Spleen (tissue), 13 donors: ENCODE measurements at places on chromosomes 5 and 9. TPM values are rescaled to one million over a fixed set of nuclear protein-coding genes. Genes with fewer than 3 reads are reported as not detected.
A peak's percentile ranks its signal among the peaks of the same experiment; 100 is the strongest.

DNA sequence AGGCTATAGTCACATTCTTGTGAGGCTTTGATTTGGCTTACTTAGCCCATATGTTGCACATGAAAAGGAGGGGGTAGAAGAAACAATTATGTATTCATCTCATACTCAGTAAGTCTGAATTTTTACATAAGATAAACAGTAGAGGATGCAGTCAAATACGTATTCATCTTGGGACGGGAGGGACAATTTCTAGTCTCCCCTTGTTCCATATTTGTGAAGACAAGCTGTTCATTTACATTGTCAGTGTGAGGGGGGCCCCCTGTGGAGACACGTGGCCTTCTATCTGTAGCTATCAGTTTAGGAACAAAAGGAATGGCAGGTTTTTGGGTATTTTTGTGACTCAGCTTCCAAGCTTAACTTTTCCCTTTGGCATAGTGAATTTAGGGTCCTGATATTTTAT lies 49.2 kb upstream of the PPP1R2B start:
- no peak overlapping the region for H3K4me3 ChIP-seq
- no peak overlapping the region for H3K27ac ChIP-seq
- H3K36me3 ChIP-seq, result no peaks in the 10 kb centered on the region
- DNase-seq, result no peak

SPINK13 gene
- total RNA-seq, result not detected

- DNase-seq, result no peak
- H3K4me3 ChIP-seq, result peak overlapping the region; percentile 47
- no peaks in the 10 kb centered on the region for H3K36me3 ChIP-seq
- peaks cover 29% of the 10 kb centered on the region for H3K4me1 ChIP-seq
Measured at GRCh38 chr9:137070906-137071275, 534 bp upstream of the SAPCD2 start.

CDKN2B gene
- total RNA-seq, result 14.3 TPM

- H3K4me3 ChIP-seq, result no peak overlapping the region
- no peak for DNase-seq
- no peaks in the 10 kb centered on the region for H3K36me3 ChIP-seq
- no peaks in the 10 kb centered on the region for H3K27me3 ChIP-seq
- no peak overlapping the region for H3K27ac ChIP-seq
Measured at GRCh38 chr9:105311306-105311705, 66.9 kb downstream of the SLC44A1 start.

GRCh38 chr5:15168358-15168757 lies 296.8 kb upstream of the ANKH start:
- no peaks in the 10 kb centered on the region for H3K27me3 ChIP-seq
- no peaks in the 10 kb centered on the region for H3K36me3 ChIP-seq
- H3K4me3 ChIP-seq, result no peak overlapping the region
- H3K4me1 ChIP-seq, result no peaks in the 10 kb centered on the region
- DNase-seq, result no peak
- H3K27ac ChIP-seq, result no peak overlapping the region

DNA sequence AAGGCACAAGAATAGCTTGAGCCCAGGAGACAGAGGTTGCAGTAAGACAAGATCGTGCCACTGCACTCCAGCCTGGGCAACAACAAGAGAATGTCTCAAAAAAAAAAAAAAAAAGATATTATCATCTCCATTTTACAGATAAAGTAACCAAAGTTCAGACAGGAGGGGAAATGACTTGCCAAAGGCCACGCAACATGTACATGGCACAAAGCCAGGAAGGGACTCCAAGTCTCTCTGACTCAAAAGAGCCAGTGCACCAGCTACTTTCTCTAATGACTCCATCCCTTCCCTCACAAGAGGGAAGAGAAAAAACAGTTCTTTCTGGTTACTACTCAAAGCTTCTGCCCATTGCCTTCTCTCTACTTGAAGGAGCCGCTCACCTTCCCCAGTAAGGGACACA lies 34.1 kb downstream of the SIL1 start:
- no peak overlapping the region for H3K27ac ChIP-seq
- DNase-seq, result no peak
- H3K27me3 ChIP-seq, result no peaks in the 10 kb centered on the region
- H3K4me1 ChIP-seq, result peaks cover 23% of the 10 kb centered on the region

- peaks cover 8% of the 10 kb centered on the region for H3K4me1 ChIP-seq
- no peak for DNase-seq
- peaks cover 76% of the 10 kb centered on the region for H3K36me3 ChIP-seq
Measured at GRCh38 chr5:10406651-10407050, 35.0 kb upstream of the ROPN1L start.

- no peaks in the 10 kb centered on the region for H3K36me3 ChIP-seq
- H3K27ac ChIP-seq, result no peak overlapping the region
- no peak for DNase-seq
- no peaks in the 10 kb centered on the region for H3K27me3 ChIP-seq
Measured at GRCh38 chr5:159386028-159386711, 55.9 kb upstream of the IL12B start.

DNA sequence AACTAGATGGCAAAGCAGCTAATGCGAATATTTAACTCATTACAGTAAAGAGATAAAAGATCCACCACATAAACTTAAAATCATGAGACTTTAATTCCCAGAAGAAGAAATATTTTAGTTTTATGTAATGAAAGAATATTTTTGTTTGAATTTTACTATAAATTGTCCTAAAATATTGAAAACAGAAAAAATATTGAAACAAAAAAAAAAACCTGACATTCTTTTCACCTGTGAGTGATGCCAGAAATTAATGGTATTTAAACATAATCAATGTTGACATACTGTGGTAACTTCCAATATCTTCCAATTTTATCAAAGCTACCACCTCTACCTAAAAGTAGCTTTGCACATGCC lies 153.2 kb downstream of the MEF2C start:
- peaks cover 37% of the 10 kb centered on the region for H3K36me3 ChIP-seq
- no peak overlapping the region for H3K4me3 ChIP-seq
- H3K4me1 ChIP-seq, result peaks cover 60% of the 10 kb centered on the region
- no peaks in the 10 kb centered on the region for H3K27me3 ChIP-seq
- no peak for DNase-seq

WNK2 gene
- total RNA-seq, result 8.7 TPM

GRCh38 chr9:121801579-121801978 lies 150.1 kb downstream of the DAB2IP start:
- no peak overlapping the region for H3K27ac ChIP-seq
- no peaks in the 10 kb centered on the region for H3K4me1 ChIP-seq
- no peak overlapping the region for H3K4me3 ChIP-seq
- no peaks in the 10 kb centered on the region for H3K27me3 ChIP-seq
- H3K36me3 ChIP-seq, result no peaks in the 10 kb centered on the region

ENTREP1 gene
- 2.6 TPM for total RNA-seq

MOB3B gene
- total RNA-seq, result 27.7 TPM

DNA sequence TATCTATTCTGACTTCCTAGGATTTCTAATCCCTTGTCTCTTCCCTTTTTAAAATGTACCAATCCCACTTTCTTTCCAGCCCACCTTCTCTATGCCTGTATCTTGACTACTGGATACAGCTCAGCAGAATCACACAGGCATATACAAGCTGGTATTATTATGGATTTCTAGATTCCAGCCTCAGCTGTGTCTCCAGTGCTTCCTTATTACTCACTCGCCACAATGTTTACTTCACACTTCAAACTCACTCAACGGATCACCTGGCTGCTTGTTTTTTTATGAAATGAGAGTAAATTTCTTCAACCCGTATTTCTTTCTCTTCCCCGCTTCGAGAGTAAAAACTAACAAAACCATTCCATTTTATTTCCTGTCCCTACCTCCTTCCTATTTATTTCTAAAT lies 38.8 kb downstream of the CWC27 start:
- H3K4me1 ChIP-seq, result no peaks in the 10 kb centered on the region
- H3K27ac ChIP-seq, result no peak overlapping the region
- H3K36me3 ChIP-seq, result peaks cover 37% of the 10 kb centered on the region
- H3K4me3 ChIP-seq, result no peak overlapping the region

- H3K4me3 ChIP-seq, result no peak overlapping the region
- no peaks in the 10 kb centered on the region for H3K4me1 ChIP-seq
- H3K27ac ChIP-seq, result no peak overlapping the region
- H3K36me3 ChIP-seq, result peaks cover 60% of the 10 kb centered on the region
Measured at GRCh38 chr5:55413644-55414043, 105.9 kb downstream of the MTREX start.

DMRT3 gene
- not detected for total RNA-seq

OTP gene
- not detected for total RNA-seq

GRCh38 chr9:136282272-136282861 lies 21.5 kb downstream of the CCDC187 start:
- peaks cover 11% of the 10 kb centered on the region for H3K4me1 ChIP-seq
- H3K27me3 ChIP-seq, result no peaks in the 10 kb centered on the region
- no peaks in the 10 kb centered on the region for H3K36me3 ChIP-seq
- H3K27ac ChIP-seq, result peak overlapping the region; percentile 68
- DNase-seq, result no peak

DNA sequence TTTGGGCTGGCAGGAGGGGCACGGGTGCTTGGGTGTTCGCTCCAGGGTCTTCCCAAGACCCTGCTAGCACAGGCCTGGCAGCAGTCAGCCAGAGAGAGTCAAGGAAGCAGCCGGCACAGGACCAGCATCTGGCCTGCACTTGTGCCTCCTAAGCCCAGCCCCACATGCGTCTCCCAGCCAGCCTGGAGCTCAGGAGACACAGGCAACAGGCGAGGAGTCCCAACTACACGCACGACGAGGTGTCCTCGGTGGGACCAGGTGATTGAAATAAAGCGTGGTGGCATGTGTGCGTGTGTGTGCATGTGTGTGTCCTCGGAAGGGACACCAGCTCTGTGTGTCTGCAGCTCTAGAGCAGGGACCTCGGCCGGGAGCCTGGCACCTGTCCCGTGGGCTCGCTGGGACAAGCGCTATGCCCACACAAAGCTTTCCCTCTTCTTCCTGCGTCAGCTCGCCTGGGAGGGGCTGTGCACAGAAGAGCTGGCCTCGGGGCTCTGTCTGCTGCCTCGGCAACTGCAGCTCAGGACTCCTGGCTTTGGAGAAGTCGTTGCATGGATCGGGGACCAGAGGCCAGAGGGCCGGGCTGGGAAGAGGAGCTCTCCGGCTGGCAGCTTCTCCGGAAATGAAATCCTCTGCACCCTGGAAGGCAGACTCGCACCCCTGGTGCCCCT lies 14.7 kb upstream of the SLC9A3 start:
- no peak overlapping the region for H3K4me3 ChIP-seq
- peaks cover 4% of the 10 kb centered on the region for H3K4me1 ChIP-seq
- H3K27me3 ChIP-seq, result peaks cover 86% of the 10 kb centered on the region
- peak; percentile 68 for DNase-seq
- no peaks in the 10 kb centered on the region for H3K36me3 ChIP-seq
- H3K27ac ChIP-seq, result no peak overlapping the region

- no peak overlapping the region for H3K4me3 ChIP-seq
- H3K27me3 ChIP-seq, result no peaks in the 10 kb centered on the region
- no peak overlapping the region for H3K27ac ChIP-seq
- peaks cover 26% of the 10 kb centered on the region for H3K4me1 ChIP-seq
- DNase-seq, result no peak
- H3K36me3 ChIP-seq, result no peaks in the 10 kb centered on the region
Measured at GRCh38 chr5:32507738-32508434, 63.3 kb upstream of the ZFR start.

AGXT2 gene
- total RNA-seq, result not detected

LHX3 gene
- total RNA-seq, result not detected

OBP2B gene
- not detected for total RNA-seq

DNA sequence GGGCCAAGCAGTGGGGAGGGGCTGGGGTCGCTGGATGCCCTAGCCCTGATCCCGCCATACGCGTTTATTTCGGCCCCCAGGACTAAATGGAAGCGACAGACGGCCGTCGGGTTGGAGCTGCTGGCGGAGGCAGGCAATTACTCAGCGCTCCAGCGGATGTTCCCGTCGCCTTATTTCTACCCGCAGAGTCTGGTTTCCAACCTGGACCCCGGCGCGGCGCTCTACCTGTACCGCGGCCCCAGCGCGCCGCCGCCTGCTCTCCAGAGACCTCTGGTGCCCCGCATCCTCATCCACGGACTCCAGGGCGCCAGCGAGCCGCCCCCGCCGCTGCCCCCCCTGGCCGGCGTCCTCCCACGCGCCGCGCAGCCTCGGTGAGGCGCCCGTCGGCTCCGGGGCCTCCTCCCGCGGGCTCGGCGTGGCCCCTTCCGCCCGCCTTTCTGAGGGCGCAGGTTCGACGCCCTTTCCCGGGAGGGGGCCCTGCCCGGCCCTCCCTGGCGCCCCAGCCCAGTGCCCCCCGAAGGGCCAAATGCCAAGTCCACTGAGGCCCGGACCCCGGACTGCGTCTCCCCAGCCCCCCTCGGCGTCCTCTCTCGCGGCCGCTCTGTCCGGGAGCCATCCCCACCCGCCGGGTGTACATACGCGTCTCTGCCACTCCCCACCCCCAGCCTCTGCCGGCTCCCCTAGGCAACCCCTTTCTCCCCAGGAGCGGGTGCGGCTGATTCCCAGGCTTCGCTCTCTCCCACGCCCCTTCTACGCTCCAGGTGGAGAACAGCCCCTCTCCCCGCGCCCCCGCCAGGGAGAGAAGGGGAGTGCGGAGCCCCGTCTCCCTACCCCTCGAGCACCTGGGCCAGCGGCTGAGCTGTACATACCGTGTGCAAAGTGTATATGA lies 7.0 kb downstream of the BARHL1 start:
- H3K27ac ChIP-seq, result no peak overlapping the region
- peaks cover 15% of the 10 kb centered on the region for H3K36me3 ChIP-seq
- peaks cover 16% of the 10 kb centered on the region for H3K4me1 ChIP-seq
- H3K27me3 ChIP-seq, result peaks cover 83% of the 10 kb centered on the region
- DNase-seq, result no peak
- H3K4me3 ChIP-seq, result no peak overlapping the region

GRCh38 chr9:110752766-110753165 lies 84.2 kb downstream of the MUSK start:
- no peak overlapping the region for H3K4me3 ChIP-seq
- DNase-seq, result no peak
- H3K27me3 ChIP-seq, result no peaks in the 10 kb centered on the region

DNA sequence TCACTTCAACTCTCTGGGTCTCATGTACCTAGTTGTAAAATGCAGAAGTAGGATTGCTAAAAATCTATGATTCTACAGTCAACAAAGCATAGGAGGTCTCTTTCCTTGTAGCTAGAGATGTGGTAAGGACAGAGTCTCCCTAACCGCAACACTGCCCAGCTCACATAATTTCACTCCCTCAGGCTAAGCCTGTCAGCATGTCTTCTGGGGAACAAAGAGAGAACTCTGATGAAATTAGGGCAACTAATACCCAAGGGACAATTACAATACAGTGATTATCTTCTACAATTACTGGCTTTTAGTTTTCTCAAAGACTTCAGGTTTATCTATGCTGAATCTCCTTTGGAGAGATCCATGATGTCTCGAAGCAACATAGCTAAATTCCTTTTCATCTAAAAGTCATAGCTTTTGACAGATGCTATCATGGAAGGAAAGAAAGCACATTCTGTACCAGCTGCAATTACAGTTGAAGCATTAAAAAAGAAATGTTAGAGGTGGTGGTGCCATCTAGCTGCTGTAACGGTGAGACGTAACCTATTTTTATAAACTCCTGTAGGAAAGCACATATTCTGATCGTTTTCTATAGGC lies 141.1 kb upstream of the TARS1 start:
- no peak overlapping the region for H3K27ac ChIP-seq
- no peaks in the 10 kb centered on the region for H3K27me3 ChIP-seq
- no peak overlapping the region for H3K4me3 ChIP-seq
- peaks cover 15% of the 10 kb centered on the region for H3K4me1 ChIP-seq
- DNase-seq, result no peak
- H3K36me3 ChIP-seq, result no peaks in the 10 kb centered on the region

- H3K4me1 ChIP-seq, result peaks cover 4% of the 10 kb centered on the region
- no peak overlapping the region for H3K4me3 ChIP-seq
- peaks cover 55% of the 10 kb centered on the region for H3K36me3 ChIP-seq
- H3K27ac ChIP-seq, result no peak overlapping the region
- no peaks in the 10 kb centered on the region for H3K27me3 ChIP-seq
- no peak for DNase-seq
Measured at GRCh38 chr9:77276799-77277198, 99.5 kb downstream of the VPS13A start.
